ENCODE measurements at places on chromosomes 5 and 9.
A peak's percentile ranks its signal among the peaks of the same experiment; 100 is the strongest.

DNA sequence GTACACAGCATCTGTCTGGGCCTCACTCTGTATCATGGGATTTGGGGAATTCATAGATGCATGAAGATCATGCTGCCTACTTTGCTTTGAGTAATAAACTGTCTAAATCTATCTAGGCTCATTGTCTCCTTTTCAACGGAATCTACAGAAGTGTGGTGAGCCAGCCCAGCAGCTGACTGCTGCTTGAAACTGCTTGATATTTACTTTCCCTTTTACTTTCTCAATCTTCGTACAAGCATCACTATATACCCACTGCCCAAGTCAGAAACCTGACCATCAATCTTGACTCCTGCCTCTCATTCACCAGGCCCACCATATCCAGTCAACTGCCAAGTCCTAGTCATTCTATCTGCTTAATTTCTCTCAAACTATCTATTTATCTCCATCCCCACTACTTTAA, 142.9 kb downstream of the NR2F1-AS1 start:
- no peak for DNase-seq

- DNase-seq: no peak
These were observed 28.4 kb downstream of the NNT start for GRCh38 chr5:43631182-43631910.

- DNase-seq: peak; percentile 80
These were observed 23.1 kb upstream of the SPTLC1 start for GRCh38 chr9:92138157-92138959.

GRCh38 chr9:30478684-30479083, 1905.8 kb upstream of the ACO1 start:
- DNase-seq: no peak

DNA sequence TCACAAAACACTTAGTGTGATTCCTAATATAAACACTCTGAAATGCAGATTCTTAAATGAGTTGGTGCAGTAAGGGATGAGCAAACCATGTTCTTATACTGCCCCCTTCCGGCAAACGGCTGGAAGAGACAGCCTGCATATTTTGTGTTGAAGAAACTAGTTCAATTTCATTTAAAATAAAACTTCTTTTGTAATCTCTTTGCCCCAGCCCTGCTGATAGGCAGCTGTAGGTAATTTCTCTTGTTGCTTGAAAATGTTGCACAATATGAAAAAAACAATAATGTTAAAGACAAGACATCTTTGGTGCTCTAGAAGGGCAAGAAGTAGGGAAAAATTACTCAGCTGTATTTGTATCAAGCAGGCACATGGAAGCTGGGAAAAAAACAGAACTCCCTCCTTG, 89.7 kb upstream of the CCNG1 start:
- DNase-seq: peak; percentile 33

GRCh38 chr5:91146905-91147600, 236.1 kb downstream of the ARRDC3 start:
- no peak for DNase-seq

- no peak for DNase-seq
These were observed 99.1 kb downstream of the ZNF622 start for GRCh38 chr5:16366491-16366890.

- no peak for DNase-seq
These were observed 99.0 kb upstream of the FBN2 start for GRCh38 chr5:128637031-128637430.

- no peak for DNase-seq
These were observed 731.6 kb downstream of the DNAH5 start for GRCh38 chr5:13212886-13213285.

- DNase-seq: no peak
These were observed 96.3 kb upstream of the EQTN start for GRCh38 chr9:27393054-27393846.

GRCh38 chr5:57117596-57117995, 56.3 kb upstream of the GPBP1 start:
- peak; percentile 7 for DNase-seq

DNA sequence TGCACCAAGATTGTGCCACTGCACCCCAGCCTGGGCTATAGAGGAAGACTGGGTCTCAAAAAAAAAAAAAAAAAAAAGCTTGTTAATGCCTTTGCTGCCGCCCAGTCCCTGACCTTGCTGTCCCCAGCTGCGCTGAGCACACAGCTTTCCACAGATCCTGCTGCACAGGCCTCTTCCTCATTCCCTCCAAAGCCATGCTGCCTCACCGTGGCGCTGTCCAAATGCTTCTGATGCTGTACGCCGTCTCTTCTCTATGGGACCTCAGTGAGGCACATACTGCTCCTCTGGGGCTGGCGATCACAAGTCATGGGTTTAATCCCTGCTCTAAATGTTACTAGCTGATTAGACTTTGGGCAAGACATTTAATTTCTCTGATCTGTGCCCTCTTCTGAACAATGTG, 234.1 kb downstream of the FBXL7 start:
- no peak for DNase-seq

- no peak for DNase-seq
These were observed 20.7 kb downstream of the HMCN2 start for GRCh38 chr9:130286072-130286770.

Measured in stimulated activated CD4-positive, alpha-beta T cell treated with anti-CD3 and anti-CD28 coated beads, Interleukin-4, amount 100 ng/mL, for 1 hour (primary cell).